Inflammatory macrophage (primary cell): ENCODE measurements at places on chromosomes 7 and 10.

DNA sequence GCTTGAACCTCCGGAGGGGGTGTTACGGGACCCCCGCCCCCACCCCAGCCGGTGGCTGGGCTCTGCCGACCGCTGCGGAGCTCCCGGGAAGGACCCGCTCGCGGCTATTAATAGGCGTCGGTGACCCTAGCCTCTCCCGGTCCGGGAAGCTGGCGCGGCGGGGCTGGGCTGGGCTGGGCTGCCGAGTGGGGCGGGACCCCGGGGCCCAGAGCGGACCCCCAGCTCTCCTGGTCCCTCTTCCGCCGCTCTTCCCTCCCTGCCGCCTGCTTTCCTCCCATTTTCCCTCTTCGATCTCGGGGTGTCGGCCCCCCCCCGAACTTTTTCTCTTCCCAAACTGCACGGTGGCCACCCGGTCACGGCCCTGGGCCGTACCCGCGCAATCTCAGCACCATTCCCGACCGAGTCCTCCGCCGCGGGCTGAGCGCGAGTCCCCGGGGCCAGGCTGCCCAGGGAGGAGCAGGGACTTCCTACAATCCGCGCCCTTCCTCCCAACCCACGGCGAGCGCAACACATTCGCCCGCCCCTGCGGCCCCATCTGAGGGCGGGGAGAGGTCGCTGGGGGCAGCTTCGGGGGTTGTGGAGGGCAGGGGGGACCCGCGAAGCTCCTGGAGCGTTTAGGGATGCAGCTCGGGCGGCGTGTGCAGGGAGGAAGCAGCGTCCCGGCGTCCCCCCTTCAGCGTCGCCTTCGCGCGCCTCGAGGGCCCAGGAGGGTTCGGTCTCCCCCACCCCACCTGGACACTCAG is 3.1 kb upstream of the ELFN1 start:
- no peak for DNase-seq

DNA sequence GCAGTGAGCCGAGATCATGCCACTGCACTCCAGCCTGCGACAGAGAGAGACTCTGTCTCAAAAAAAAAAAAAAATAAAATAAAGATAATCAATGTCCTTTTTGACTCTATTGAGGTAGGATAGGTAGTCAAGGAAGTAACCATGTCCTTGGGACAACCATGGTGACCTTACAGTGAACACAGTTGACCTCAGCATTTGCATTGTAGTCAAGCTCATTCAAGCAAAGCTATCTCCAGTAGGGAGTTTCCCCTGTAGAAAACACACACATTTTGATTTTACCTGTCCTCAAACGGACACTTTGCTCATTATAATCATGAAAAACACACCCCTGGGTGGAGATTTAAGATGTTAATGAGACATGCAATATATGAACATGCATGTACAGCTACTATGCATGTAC is 171.7 kb downstream of the KIF20B start:
- DNase-seq = no peak

DNA sequence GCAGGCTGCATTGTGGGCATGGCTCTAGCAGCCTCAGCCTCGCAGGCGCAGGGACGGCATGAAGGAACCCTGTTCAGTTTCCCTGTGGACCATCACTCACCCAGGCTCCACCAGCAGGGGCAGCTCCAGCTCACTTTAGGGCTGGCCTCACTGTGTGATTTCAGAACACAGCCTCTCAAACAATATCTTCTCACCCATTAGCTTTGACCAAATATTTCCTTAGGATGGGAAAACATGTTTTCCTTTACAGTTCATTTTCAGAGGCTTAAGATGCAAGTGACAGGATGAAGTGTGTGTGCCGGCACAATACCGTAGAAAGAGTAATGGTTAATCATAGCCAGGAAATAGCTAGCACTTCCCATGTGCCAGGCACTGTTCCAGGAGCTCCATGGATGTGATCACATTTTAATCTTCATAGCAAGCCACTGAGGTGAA is 58.2 kb downstream of the LANCL2 start:
- DNase-seq = no peak

GRCh38 chr7:76354516-76354915 is 4.3 kb downstream of the YWHAG start:
- DNase-seq = no peak

- DNase-seq = peak; percentile 44
Observed at GRCh38 chr7:149081914-149082313, 8.6 kb downstream of the ZNF786 start.

DNA sequence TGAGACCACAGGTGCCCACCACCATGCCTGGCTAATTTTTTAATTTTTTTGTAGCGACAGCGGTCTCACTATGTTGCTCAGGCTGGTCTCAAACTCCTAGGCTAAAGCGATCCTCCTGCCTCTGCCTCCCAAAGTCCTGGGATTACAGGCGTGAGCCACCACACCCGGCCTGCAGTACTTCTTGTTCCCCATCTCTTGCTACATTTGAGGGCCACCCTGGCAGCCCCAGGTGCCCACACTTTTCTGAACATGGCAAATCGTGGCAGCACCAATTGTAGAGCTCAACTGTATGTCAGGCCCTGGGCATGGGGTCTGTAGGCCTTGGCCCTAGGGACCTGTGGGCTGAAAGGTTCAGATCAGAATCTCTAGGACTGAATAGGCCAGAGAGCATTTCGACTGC is 25.1 kb upstream of the LIMK1 start:
- no peak for DNase-seq

GRCh38 chr10:126904818-126905701 is at the start of gene DOCK1:
Gene DOCK1 (plus strand): TSS chr10:126905428. CDS start chr10:126905518, 90 bp downstream.
- peak; percentile 37 for DNase-seq
